ENCODE measurements at places on chromosomes 4 and X.

GRCh38 chrX:130788786-130789581 lies 114.0 kb downstream of the ENOX2 start:
- DNase-seq: no peak

DNA sequence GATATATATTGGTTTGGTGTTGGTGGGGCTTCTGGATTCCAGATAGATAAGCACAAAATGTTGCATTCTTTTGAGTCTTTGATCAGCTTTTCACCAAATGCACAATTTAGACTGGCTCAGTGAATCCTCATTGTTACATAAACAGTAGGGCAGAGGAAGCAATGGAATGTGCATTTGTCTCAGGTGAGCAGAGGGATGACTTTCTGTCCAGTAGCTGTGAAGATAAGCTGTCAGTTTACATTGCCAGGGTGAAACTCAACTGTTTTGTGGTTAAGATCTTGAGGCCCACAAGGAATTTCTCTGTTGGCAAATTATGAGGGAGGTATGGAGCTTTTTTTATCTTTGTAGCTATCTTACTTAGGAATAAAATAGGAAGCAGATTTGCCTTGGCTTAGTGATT lies 168.0 kb downstream of the GALNTL6 start:
- DNase-seq: no peak

DNA sequence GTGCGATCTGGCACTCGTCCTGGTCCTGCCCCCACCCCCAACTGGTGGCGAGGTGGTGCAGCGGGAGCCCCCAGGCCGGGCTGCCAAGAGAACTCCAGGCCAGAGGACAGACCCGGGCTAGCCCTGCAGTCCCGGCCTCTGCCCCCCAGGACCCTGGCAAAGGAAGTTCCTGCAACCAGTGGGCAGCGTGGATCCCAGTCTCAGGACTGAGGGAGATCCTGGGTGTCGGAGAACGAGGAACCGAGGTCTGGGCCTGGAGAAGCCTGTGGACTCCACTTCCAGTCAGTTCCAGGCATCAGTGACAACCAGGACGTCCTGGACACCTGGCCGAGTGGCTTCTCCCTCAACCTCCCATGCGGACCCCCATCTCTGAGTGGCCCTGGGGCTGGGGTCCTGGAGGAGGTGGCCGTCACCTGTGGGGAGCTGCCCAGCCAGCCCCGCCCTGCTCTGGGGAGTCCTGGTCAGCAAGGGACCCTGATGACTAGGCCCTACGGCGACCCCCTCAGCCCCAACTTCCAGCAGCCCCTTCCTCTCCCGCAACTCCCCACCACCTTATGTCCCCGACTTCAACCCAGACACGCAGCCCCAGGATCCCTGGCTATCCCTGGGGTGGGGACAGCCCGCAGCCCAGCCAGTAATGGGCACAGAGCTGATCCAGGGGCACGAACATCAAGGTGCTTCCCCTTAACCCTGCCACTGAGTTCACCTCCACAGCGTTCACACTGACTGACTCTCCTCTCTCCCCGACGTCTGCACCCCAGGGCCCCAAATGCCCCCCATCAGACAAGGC lies 53.7 kb upstream of the NKX1-1 start:
- DNase-seq: no peak

DNA sequence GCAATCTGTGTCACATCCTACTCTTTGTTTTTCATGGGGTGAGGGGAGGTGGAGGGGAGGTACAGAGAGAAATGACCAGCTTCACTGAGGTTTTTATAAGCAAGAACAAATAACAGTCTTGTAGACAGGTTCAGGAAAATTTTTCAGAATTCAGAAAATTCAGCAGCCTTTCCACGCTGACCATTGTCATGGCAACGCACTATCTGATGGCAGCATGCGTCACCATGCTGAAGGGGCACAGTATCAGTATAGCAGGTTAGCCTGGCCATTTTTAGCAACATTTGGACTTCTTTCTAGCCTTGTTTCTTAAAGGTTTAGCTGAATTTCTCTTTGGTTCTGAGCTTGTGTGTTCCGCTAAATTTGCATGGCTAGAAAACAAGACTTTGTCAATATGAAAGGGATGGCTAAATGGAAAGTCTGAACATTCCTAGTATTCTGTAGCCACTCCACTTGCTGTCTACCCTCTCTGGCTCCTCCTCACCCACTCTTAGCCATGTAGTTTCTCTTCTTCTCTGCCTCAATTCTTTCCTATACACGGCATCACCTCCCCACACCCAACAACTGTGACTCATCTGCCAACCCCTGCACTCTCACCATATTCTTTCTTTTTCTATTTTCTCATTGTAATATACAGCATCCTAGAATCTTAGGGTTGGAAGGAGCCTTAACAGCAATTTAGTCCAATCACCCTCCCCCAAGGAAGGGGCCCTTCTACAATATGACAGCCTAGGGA lies 42.7 kb upstream of the CITED1 start:
- no peak for DNase-seq

- no peak for DNase-seq
Measured at GRCh38 chr4:137474711-137475301, 57.5 kb downstream of the PCDH18 start.

DNA sequence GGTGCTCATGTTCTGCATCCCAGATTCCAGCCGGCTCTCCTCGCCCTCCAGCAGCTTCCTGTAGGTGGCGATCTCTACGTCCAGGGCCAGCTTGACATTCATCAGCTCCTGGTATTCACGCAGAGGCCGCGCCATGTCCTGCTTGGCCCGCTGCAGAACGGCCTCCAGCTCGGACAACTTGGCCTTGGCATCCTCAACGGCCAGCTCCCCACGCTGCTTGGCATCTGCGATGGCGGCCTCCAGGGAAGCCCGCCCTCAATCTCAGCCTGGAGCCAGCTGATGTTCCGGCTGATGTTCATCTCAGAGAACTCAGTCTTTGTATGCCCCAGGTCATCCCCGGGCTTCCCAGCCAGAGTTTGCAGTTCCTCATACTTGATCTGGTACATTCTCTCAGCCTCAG lies 431.8 kb upstream of the DIPK2B start:
- DNase-seq: no peak

GRCh38 chr4:100366213-100366612 lies 151.6 kb downstream of the EMCN start:
- DNase-seq: no peak

- DNase-seq: no peak
Measured at GRCh38 chr4:150475763-150476162, 106.2 kb upstream of the MAB21L2 start.

DNA sequence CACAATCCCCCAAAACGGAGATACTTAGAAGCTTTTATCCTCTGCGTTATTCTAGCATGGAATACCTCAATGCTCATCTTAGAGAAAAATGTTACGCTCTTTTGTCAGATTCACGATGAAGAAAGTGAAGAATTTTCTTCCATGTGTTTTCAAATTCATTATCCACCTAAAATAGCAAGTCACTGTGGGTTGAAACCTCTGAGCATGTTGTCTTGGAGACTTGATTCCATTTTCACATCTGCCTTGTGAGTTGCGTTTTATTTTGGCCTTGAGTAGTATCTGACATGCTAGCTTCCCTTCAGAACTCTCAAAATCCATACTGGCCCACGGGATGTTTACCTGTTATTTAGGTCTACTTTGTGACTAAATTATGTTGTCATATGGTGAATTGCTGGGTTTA lies 66.3 kb downstream of the C4orf46 start:
- DNase-seq: no peak

GRCh38 chr4:123444290-123444731 lies 47.7 kb downstream of the SPRY1 start:
- no peak for DNase-seq

DNA sequence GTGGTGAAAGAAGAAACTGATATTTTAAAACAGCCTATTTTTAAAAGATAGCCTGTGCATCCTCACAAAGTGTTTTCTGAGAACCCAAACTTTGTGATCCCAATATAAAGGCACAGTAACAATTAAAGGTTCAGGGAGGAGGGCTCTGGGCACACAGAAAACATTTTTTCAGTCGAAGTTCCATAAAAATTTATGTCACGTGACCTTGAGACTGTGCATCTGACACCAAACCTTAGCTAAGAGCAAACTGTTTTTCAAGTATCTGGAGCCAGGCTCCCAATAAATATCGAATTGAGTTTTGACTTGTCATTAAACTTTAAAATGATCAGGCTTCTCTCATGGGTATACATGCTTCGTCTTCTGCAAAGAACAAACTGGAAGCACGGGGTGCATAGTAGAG lies 177.9 kb downstream of the BEND2 start:
- DNase-seq: no peak

DNA sequence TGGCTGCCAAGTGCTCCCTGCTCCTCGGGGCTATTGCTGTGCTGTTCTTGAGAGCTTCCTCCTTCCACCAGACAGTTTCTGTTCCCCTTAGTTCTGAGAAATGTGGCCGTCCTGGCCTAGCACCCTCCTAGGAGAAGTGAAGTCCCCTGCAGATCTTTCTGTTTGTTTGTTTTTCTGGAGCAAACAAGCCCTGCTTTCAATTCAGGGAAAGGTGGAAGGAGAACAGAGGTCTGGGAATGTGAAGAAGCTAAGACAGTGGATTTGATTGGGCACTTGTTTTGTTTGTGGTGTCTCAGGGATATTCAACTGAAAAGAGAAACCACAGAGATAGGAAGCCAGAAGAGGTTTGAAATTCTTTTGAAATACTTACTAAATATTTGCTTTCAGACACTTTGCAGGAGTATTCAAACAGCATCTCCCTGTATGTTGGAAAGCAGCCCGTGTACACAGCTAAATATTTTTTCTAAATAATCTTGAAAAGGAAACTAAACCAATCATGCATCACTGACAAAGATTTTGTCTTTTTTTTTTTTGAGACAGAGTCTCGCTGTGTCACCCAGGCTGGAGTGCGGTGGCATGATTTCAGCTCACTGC lies 36.5 kb upstream of the PPM1K start:
- DNase-seq: peak; percentile 6

GRCh38 chr4:43337707-43338106 lies 445.2 kb downstream of the GRXCR1 start:
- no peak for DNase-seq

- no peak for DNase-seq
Measured at GRCh38 chrX:97399400-97399799, 515.7 kb downstream of the RPA4 start.

GRCh38 chrX:55484948-55485347 lies 4.7 kb downstream of the USP51 start:
- no peak for DNase-seq

DNA sequence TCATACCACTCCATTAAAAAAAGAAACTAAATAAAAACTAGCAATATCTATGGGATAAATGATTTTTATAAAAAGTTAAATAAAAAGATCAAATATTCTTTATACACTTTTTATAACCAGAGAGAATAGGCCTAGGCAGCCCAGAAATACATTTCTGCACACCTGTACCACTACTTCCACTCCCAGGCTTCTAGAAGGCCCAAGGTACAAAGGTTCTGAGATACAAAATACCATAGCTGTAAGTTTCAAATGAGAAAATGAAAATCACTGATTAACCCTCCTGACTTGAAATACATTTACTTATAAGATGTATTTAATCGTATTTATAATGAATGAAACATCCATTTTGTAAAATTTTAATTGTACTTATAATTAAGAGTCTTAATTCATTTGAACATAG lies 226.5 kb upstream of the MAB21L2 start:
- DNase-seq: no peak

DNA sequence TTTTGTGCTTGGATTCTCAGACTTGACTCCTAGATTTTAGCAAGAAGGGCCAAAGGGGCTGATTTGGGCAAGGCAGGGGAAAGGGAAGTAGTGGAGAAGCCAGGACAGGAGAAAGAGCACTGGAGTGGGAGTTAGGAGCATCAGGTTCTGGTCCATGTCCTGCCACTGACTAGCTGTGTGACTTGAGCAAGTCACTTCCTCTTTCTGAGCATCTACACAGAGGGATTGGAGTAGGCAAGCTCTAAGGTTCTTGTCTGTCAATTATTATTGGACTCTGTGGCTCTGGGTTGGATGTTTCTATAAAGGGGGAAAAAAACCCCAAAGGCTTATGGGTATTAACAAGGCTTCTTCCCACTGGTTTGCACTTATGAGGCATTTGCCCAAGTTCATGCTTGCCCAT lies 24.4 kb downstream of the PLAC1 start:
- no peak for DNase-seq

DNA sequence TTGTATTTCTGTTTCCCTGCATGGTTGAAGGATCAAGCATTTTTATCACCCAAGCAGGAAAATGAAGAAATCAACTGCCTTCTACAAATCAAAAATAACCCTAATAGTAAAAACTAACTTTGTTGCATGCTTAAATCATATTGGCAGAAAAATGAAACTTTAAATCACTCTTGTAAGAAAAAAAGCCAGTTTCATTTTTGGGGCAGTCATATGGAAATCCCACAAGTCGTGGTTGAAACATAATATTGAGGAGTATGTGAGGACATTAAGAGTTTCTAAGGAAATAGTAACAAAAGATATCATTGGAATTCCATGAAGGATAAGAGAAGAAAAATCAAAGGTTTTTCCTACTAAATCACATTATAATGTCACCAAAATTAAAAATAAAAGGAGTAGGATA lies 8.4 kb downstream of the TEC start:
- no peak for DNase-seq

DNA sequence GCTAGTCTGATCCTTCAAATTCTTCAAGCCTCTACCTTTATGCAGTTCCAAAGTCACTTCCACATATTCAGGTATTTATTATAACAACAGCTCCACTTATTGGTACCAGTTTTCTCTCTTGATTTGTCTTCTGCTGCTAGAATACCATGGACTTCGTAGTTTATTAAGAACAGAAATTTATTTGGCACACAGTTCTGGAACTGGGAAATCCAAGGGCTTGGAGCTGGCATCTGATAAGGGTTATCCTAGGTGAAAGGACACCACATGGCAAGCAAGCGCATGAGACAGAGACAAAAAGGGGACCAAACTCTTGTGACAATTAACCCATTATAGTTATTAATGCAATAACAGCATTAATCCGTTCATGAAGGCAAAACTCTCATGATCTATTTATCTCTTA lies 600.5 kb upstream of the ATOH1 start:
- no peak for DNase-seq

GRCh38 chrX:355329-356050 lies 31.2 kb downstream of the PPP2R3B start:
- DNase-seq: no peak

DNA sequence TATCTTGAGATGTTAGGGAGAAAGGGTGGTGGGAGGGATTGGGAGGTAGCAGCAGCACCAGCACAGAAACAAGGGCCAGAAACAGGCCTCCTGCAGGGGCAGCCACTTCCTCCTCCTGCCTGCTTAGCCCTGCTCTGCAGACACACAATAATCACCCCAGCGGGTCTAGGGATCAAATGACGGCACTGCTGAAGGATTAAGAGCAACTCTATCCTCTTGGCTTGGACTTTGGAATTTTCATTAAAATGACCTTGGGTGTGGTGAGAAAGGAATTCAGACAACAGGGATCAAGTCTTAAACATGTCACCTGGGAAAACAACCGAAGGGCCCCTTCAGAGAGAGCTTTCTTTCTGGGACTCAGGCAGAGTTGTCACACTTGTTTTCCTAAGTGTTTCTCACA lies 353.4 kb downstream of the SPRY1 start:
- DNase-seq: no peak

GRCh38 chrX:49661881-49662280 lies 33.9 kb downstream of the PAGE1 start:
- no peak for DNase-seq

GRCh38 chrX:72663737-72664136 lies 50.4 kb downstream of the PHKA1 start:
- DNase-seq: no peak

Data from activated CD4-positive, alpha-beta T cell treated with anti-CD3 and anti-CD28 coated beads for 24 hours (primary cell).